ENCODE measurements at places on chromosomes 6 and 20.

DNA sequence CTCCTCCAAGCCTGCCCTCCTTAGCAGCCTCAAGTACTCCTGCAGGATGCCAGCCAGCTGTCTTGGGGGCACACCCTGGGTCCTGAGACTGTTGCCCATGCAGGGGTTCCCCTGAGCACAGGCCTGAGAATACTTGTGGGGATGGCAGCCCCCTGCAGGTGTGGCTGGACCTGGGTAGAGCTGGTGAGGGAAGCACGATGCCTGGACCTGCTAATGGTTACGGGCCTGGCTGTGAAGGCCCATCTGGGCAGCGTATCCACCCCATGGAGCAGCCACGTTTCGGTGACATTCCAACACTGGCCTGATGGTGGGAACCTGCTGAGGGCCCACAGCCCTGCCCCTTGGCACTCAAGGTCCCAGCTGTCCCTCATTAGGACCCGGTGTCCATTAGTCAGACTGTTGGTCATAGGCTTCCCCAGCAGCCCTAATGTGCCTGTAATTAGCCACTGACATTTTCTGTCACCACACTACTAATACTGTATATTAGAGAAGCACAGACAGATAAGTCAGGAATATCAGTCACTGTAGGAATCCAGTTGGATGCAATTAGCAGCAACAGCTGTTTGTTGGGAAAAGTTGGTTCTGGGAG, 20.3 kb downstream of the CCDC167 start:
- DNase-seq: no peak

DNA sequence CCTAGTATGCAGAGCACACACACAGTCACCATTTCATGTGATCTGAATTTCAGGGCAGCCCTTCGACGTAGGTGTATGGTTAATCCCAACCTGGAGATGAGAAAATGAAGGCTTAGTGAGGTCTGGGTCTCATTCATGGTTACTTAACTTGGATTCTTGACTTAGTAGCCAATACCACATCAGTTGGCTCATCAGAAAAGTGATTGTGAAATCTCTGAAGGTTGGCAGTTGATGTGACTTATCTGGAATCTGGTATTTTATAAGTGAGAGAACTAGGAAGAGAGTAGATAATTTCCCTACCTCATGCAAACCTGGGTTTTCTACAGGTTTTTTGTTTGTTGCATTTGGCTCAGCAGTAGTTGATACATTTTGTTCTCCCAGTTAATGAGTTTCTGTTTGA, 123.7 kb downstream of the CCDC170 start:
- DNase-seq: no peak

DNA sequence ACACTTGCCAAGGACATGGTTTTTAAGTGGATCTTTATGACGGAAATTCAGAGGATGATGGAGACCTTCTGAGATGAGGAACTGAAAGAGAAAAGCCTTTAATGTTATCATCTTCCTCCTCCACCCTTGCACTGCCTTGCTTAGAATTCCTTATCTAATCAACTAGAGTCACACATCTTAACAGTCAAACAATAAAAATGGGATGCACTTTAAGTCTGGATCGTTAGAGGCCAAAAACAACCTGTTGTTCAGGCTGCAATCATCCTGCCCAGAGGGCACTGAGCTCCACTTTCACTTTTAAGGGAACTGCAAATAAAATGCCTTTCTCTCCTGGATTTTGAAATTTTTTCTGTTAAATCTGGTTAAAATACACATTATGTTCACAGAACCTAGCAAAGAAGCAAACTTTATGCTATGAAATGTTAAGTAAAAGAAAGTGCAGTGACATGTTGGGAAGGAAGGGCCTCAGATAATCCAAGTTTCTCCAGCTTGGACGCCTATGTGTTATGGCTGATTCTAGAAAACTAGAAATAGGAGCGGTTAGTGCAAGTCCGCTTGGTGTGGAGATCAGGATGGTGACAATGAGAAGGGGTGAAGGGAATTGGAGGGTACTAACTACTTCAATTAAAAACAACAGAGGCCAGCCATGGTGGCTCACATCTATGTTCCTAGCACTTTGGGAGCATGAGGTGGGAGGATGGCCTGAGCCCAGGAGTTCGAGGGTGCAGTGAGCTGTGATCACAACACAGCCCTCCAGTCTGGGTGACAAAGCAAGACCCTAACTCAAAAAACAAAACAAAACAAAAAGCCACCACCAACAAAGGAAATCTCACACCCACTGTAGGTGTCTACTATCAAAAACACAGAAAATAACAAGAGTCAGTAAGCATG, 66.4 kb upstream of the KIF13A start:
- DNase-seq: no peak

GRCh38 chr6:138004430-138005287, 102.6 kb downstream of the PERP start:
- no peak for DNase-seq

DNA sequence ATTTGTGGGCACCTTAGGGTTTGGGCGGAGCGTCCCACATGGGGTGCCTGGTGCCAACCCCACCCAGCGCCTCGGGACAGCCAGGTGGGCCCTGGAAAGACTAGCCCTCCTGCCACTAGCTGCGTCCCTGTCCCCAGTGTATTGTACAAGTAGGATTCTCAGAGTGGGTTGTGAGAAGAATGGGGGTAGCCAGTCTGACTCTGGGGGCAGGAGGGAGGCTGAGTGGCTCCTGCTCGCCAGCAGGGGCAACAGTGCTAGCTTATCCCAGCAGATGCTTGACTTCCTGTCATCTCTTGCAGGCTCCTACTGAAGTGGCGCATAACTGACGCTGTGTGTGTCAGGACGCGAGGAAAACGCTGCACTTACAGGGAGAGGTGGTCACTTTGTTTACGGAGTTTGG, 9.3 kb downstream of the PSMA7 start:
- no peak for DNase-seq

DNA sequence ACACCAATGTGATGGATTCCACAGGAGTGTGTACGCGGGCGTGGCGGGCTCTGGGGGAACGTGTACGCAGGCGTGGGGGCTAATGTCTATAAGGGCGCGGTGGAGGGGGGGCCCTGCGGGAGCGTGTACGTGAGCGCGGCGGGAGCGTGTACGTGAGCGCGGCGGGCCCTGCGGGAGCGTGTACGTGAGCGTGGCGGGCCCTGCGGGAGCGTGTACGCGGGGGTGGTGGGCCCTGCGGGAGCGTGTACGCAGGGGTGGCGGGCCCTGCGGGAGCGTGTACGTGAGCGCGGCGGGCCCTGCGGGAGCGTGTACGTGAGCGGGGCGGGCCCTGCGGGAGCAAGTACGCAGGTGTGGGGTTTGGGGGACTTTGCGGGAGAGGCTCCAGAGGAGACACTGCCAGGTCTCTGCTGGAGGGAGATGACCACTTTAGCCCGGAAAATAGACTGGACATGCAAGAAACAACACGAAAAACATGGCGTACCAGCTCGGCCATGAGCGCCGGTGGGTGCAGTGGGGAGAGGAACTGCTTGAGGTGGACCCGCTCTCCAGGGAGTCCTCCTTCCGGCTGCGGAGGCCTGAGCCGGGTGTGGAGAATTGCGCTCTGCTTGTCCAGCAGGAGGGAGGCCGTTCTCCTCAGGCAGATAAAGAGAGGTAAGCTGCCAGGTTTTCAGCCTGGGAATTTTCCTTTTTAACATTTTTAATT, 27.8 kb upstream of the SMOC2 start:
- no peak for DNase-seq

All from activated T-helper 9 cell treated with anti-CD3 and anti-CD28 coated beads, Interleukin-2, amount 50 U/mL, for 16 hours (primary cell).